NCI-H1694 treated with DMSO at 0.1 percent for 48 hours (cell line): ENCODE measurements at places on chromosomes 12 and 14.

DNA sequence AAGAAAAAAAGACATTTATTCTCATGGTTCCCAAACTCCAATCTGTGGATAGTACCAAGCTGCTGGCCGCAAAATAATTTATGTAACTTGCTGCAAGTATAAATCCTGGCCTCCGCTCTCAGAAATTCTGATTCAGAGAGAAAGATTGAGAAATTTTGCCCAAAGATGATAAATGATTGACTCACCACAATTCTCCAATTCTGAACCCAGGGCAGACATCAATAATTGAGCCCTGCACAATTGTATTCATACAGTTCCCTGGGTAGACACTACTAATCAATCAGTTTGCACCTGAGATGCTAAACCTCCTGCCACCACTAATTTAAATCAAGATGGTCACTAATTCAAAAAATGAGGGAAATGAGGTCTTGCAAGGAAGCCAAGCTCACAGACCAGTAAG, 38.2 kb downstream of the TRPV4 start:
- no peak for DNase-seq

DNA sequence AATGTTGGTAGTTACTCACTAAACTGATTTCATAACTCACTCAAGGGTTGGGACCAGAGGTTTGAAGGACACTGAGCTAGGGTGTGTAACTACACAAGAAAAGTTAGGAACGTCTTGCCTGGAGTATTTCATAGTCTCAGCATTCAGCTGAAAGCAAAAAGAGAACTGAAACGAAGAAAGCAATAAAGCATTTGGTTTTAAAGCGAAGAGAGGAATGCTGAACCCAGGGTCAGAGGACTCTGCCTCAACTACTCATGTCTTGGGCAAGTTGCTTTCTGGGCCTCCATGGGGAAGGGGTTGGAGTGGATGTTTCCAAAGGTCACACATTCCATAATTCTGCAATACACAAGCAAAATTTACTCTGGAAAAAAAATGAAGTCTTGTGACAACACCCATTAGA, 1.4 kb downstream of the GNS start:
- no peak for DNase-seq

DNA sequence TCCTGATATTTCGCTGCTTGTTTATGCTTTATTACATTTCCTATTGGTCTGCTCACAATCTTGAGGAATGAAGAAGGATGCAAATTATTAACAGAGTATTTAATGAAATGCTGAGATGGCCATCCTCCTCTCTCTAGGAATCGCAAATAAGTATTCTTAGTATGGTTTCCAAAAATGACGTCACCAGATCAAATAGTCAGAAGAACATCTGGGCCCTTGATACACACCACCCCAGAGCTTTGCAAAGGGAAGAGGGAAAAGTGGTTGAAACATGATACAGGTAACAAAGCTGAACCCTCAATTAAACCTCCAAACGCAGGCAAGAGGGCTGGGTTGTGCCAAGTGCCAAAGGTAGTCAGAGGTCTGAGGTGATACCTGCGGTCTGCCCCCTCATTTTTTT, 107.3 kb downstream of the BCL11B start:
- no peak for DNase-seq

DNA sequence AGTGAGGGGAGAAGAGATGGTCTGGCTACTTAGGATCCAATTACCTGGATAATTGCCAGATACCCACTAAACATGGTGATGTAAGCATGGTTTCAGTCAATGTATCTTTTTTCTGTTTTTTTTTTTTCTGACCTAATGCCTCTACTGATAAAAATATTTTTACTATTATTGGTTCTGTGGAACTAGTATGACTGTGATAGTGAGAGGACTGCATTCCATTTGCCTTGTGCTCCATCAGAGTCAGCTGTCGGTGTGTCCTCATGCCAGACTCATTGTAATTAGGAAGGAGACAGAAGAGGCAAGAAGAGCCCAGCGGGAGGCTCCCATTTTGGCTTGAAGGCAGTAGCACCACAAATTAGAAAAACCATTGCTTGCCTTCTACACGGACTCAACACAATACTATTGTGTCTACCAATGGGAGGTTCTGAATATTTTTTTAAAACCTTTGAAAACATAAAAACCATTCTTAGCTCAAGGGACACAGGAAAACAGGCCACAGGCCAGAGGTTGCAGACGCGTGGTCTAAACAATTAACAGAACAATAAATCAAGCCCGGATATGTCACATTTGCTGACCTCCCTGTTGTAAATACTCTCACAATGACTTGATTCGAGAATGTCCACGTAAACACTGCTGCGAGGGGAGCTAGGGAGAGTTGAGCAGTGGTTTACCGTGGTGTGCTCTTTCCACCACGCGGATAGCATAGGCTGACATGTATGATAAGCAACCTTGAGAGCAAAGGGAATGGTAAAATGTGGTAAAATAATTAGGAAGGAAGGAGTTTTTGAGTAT, 13.5 kb upstream of the DCP1B start:
- no peak for DNase-seq

GRCh38 chr14:66507181-66507721, 696 bp upstream of the GPHN start:
- peak; percentile 69 for DNase-seq

- DNase-seq, result no peak
These were observed 192.6 kb upstream of the FOXN3 start for GRCh38 chr14:89609500-89610100.

DNA sequence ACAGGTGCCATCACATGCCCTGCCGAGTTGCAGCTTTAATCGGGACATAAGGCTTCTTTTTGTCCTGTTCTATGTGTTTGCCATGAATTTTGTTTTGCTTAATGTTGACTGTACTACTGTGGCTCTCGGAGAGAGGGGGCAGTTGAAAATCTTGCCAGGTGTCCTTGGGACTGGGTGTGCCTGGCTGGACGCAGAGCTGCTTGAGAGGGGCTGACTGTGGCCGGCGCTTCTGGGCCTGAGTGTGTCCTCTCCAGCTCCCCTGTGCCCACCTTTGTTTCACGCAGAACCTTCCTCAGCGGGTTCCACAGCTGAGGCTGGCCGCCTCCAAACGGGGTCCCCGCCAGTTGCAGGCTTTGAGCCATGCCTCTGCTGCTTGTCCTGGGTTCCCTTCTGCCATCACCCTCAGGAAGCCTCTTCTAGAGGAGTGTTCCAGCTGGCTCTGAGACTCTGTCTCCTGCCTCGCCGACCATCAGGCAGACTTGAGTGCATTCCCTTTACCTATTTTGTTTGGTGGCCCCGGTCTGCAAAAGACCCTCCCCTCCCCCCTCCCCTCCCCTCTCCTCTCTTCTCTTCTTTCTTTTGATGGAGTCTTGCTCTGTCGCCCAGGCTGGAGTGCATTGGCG, 49.7 kb downstream of the DDX51 start:
- no peak for DNase-seq

DNA sequence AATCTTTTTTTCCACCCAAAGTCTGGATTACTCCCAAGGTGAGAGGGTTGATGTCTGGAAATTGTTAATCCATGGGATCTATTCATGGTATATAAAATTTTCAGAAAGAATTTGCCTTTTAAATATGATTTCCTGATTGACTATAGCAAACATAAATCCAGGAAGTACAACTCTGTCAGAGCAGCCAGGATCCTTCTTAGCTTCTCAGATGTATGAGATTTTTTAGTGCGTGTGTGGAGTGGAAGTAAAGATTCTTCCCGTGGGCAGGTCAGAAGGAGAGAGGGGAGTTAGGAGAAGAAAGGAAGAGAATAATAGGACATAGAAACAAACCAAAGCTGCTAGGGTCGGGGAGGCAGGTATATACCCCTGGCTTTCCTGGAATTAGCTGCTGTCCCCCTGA, 159.3 kb downstream of the FBXL14 start:
- no peak for DNase-seq

DNA sequence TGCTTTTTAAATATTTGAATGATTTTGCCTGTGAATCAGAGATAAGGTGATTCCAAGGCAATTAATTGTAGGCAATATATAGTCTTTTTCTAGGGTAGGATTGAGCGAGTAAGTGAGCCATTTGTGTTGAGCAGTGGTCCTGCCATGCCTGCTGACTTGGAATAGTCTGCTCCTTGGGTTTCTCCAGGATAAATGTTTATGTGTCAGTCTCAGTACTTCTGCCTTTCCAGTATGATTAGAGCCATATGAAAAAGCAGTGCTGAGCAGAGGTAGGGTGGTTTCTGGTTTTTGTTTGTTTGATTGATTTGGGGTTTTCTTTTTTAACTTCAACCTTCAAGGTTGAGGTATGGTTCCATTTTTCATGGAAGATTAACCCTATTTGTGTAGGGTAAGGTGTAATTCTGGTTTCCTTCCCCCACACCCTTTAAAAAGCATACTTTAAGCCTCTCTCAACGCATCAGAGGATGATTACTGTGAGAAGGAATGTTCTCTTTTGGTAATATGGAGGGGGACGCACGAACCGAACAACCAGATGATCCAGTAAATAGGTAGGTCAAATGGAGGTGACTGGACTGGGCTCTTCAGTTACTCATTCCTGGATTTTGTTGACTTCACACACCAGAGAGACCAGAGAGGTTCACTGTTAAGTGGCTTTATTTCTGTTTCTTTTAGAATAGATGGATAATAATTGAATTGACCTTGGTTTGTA, 22.7 kb downstream of the FRMD6 start:
- no peak for DNase-seq

GRCh38 chr12:94753036-94753679, 102.8 kb upstream of the TMCC3 start:
- DNase-seq, result no peak

DNA sequence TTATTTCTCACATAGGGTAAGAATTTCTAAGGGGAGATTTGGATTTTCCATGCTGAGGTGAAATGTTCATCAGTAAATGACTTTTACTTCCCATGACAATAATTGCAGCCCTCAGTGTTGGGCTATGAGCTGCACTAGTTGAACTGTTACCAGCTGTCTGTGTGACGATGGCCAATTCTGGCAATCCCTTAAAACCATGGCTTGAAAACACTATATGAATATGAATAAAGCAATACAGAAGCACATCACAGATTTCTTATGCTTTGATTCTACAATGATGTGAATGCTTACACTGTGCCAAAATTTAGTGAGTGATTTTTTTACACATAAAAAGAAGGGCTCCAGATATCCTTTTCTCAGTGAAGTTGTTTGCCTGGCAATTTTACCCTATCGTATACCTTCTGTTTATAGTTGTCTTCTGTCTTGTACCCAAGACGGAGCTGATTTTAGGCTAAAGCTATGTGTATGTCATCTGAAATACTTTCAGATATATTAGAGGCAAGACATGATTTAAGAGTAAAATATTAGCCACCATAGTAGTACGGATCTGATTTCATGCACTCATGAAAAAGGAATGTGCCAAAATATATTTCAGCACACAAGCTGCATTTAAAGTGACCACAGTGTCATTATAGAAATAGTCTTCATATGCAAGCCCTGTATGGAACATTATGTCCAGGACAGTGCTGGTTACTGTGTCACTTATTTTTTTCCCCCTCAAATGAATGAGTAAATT, 52.0 kb downstream of the SLC38A4 start:
- no peak for DNase-seq

- no peak for DNase-seq
These were observed 872.0 kb upstream of the FLRT2 start for GRCh38 chr14:84657911-84658310.

GRCh38 chr14:81166121-81166520, 54.6 kb downstream of the GTF2A1 start:
- DNase-seq, result no peak

DNA sequence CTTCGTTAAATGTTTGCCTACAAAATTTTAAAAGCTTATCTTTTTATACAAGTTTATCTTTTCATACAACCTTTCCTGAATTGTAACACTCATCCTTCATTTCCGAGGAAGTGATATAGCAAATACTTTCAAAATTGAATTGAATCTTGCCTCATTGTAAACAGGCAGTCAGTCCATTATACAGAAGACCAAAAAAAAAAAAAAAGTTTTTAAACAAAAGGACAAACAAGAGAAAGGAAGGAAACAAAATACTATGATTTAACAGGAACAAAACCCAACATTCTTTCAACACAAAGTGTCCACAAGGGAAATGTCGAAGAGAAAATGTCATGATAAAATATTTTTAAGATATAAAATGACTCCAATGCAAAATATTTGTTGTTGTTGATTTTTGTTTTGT, 8.5 kb downstream of the ATF7 start:
- DNase-seq, result no peak

DNA sequence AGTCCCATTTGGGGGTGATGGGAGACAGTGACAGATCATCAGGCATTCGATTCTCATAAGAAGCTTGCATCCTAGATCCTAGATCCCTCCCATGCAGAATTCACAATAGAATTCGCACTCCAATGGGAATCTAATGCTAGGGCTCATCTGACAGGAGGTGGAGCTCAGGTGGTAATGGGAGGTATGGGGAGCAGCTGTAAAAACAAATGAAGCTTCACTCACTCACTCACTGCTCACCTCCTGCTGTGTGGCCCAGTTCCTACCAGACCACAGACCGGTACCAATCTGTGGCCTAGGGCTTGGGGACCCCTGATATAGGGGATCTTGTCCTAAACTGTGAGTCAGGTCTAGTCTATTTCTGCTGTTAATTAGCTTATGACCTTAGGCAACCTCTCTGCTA, 40.1 kb upstream of the EPS8 start:
- no peak for DNase-seq
